ENCODE measurements at places on chromosomes 7 and 10. TPM values are rescaled to one million over a fixed set of nuclear protein-coding genes. Genes with fewer than 3 reads are reported as not detected.

Gene ZNF735
- not detected for total RNA-seq

Gene SLC26A5
- not detected for total RNA-seq

Gene HOXA9
- not detected for total RNA-seq

Gene OPN1SW
- not detected for total RNA-seq

GRCh38 chr7:143504215-143504936, 26.7 kb downstream of the TAS2R41 start:
- no peak overlapping the region for H3K27ac ChIP-seq
- no peaks in the 10 kb centered on the region for H3K4me1 ChIP-seq
- no peaks in the 10 kb centered on the region for H3K27me3 ChIP-seq
- H3K36me3 ChIP-seq = no peaks in the 10 kb centered on the region

DNA sequence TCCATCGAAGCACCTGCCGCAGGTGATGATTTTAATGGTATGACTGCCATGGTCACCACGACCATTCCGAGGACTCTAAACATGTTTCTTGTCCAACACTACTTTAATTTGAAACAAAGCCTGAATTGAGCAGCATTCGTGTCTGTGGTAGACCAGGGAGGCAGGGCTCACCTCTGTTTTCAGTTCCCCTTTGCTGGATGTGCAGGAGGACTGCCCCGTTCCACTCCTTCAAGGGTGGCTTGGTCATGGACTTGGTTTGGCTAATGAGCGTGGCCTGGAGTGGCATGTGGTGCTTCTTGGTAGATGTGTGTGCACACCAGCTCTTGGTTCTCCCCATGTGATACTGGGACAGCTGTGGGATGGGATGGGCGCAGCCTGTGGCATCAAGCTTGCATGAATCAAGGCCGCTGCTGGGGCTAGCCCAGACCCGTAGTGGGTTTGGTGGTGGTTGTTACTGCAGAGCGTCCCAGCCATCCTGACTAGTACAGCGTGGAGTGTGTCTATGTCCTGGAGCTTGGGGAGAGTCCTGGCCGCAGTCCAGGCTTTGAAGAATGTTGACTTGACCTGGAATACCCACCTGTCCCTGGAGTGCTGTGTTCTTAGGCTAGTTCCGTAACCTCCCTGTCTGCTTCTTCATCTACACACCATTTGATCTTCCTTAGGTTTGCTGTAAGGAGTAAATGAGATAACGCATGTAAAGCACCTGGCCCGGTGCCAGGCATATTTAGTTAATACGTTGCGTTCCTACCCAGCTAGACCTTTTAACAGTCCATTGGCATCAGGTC, 34.8 kb downstream of the MGMT start:
- no peak overlapping the region for H3K27ac ChIP-seq
- peak; percentile 46 for DNase-seq
- H3K4me1 ChIP-seq = peaks cover 14% of the 10 kb centered on the region
- H3K4me3 ChIP-seq = no peak overlapping the region
- peaks cover 6% of the 10 kb centered on the region for H3K36me3 ChIP-seq

DNA sequence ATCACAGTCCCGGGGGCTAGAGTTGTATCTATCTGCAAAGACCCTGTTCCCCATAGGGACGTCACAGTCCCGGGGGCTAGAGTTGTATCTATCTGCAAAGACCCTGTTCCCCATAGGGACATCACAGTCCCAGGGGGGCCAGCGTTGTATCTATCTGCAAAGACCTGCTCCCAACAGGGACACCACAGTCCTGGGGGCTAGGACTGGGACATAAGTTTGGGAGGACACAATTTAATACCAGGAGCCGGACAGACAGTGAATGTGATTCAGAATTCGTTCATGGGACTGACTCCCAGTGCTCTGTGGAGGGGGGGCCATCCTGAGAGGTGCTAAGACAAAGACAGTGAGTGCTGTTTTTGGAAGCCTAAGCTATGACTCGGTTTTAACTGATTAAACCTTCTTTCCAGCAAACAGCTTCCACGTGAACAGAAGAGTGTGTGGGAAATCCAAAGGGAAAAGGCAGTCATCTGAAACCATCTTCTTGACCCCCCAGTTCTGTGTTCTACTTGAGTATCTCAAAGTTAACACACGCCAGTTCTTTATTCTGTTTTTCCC, 153.0 kb downstream of the DIP2C start:
- no peak for DNase-seq
- no peak overlapping the region for H3K4me3 ChIP-seq
- H3K36me3 ChIP-seq = no peaks in the 10 kb centered on the region
- no peak overlapping the region for H3K27ac ChIP-seq

DNA sequence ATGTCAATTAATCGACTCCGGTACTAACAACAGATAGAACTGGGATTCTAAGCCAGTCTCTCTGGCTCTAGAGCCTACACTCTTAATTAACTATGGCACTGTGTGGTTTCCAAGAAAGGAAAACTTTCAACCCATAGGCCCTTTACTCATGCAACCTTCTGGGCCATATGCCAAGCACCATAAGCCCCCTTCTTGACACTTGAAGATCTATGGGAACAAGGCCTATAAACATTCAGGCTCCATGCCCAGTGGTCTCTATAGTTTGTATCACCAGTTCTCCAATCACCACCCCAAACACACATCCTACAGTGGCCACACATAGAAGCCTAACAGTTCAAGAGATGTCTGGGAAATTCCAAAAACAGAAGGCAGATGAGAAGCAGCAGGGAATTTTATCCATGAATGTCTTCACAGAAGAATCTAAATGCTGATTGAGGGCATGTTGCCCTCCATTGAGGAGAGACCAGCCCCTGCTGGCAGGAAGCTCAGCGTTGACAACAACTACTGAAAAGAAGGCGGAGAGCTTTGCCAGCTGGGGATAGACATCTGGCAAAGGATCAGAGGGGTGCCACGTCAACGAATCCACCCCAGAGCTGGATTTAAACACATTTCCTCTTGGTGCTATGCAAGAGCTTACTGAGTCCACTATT, 64.4 kb downstream of the GRM3 start:
- no peak overlapping the region for H3K27ac ChIP-seq
- DNase-seq = no peak
- H3K27me3 ChIP-seq = no peaks in the 10 kb centered on the region
- H3K4me1 ChIP-seq = no peaks in the 10 kb centered on the region
- H3K36me3 ChIP-seq = no peaks in the 10 kb centered on the region

All from stomach (tissue), 19 donors.